ENCODE measurements at places on chromosomes 7 and 10.
A peak's percentile ranks its signal among the peaks of the same experiment; 100 is the strongest.

DNA sequence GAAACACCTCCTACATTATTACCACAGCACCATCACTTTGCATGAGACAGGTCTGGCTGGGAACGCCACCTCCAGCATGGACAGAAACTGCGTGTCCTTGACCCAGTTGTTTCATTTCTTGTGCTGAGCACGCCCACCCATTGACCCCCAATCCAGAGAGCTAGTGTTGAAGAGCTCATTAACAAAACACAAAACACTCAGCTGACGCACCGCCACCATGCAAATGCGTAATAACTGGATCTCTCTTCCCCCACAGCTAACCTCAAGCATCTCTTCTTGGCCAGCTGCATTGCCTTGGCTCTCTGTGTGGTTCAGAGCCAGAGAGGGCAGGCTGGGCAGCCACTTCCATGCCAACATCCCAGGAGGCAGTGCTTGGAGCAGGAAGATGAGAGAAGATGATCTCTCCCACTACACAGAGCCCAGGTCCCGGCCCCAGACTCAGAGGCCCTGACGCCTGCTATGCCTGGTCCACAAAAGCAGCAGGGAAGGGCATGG, 173.5 kb downstream of the PLXNA4 start:
- no peak for DNase-seq

GRCh38 chr7:45682358-45682735, 108.2 kb downstream of the ADCY1 start:
- no peak for DNase-seq

DNA sequence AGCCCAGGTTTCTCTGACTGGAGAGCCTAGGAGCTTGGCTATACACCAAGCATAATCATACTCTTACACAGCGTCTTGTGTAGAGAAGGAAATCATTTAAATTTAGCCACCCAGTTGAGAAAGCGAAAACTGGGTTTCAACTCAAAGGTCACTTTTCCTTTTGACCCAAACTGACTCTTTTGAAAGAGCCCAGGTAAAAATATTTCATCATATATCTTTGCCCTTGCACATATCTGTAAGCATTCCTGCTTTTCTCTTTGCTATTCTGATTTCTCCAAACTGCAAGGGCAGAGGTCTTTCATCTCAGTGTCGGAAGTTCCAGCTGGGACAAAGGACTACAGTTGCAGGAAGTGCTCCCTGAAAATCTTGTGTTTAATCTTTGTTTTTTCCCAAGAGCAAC, 22.0 kb upstream of the ABCB4 start:
- DNase-seq = no peak

GRCh38 chr10:72812415-72812752, 81.2 kb upstream of the OIT3 start:
- no peak for DNase-seq

DNA sequence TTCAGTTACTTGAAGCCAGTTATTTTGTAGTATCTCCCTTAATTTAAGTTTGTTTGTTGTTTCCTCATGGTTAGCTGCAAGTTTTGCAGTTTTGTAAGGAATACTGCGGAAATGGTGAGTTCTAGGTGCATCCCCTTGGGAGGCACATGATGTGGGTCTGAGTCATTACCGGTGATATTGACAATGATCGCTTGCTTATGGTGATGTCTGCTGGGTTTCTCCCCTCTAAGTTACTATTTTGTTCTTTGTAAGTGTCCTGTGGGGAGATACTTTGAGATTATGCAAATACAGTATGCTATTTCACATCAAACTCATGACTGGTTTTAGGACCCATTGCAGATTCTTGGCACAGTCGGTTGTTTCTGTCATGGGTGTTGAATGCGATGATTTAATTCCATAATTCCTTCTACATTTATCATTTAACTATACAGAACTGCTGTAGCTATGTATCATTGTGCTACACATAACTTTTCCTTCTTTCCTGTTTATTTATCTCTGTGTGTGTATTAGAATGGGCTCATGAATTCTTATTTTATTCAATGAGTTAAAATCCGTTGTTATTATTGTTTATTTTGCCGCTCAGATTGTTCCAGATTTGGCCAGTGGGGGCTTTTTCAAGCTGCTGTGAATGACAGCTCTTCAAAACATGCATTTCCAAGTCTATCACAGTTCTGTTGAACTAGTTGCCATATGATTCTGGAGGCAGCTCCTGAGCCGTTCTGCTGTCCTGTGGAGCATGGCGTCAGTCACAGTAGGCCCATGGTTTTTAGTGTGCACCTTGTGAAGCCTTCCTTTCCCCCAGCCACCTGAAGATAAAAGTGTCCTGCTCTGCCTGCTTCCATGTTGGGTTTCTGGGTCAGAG, 18.4 kb downstream of the TSPAN14 start:
- peak; percentile 98 for DNase-seq

DNA sequence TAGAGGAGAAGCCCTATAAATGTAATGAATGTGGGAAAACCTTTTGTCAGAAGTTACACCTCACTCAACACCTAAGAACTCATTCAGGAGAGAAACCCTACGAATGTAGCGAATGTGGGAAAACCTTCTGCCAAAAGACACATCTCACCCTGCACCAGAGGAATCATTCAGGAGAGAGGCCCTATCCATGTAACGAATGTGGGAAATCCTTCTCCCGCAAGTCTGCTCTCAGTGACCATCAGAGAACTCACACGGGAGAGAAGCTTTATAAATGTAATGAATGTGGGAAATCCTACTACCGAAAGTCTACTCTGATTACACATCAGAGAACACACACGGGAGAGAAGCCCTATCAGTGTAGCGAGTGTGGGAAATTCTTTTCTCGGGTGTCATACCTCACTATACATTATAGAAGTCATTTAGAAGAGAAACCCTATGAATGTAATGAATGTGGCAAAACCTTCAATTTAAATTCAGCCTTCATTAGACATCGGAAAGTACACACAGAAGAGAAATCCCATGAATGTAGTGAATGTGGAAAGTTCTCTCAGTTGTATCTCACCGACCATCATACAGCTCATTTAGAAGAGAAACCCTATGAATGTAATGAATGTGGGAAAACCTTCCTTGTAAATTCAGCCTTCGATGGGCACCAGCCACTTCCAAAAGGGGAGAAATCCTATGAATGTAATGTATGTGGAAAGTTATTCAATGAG, 18.9 kb downstream of the RBAK start:
- no peak for DNase-seq

GRCh38 chr10:130745251-130745650, 566.3 kb downstream of the TCERG1L start:
- no peak for DNase-seq

- DNase-seq = no peak
Observed at GRCh38 chr10:86666538-86666937, 1.8 kb upstream of the LDB3 start.

DNA sequence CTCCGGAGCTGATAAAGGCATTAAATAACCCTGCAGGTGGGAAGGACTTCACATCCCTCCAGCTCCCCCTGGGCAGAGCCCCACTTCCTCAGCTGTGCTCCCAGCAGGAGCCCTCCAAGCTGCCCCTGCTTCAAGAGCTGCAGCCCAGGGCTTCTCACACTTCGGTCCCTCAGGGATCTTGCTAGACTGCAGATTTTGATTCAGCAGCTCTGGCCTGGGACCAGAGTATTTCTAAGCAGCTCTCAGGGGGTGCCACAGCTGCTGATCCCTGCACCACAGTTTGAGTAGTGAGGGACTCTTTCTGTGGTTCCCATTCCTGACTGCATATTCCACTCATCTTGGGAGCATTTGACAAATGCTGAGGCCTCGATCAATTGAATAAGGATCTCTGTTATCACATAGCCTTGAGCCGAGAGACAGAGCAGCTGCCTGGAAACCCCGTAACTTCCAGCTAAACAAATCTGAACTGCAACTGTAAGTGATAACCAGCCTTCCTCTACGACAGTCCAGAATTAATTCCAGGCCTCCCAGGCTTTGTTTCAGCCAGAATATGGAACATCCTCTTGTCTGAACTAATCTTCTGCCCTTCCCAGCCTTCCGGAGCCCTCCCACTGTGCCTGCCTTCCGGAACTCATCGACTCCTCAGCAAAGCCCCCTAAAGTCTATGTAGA, 161.4 kb downstream of the CCDC3 start:
- DNase-seq = no peak

Measured in inflammatory macrophage treated with lipopolysaccharide for 1 hour (primary cell).